ENCODE measurements at places on chromosomes 16 and 17.

DNA sequence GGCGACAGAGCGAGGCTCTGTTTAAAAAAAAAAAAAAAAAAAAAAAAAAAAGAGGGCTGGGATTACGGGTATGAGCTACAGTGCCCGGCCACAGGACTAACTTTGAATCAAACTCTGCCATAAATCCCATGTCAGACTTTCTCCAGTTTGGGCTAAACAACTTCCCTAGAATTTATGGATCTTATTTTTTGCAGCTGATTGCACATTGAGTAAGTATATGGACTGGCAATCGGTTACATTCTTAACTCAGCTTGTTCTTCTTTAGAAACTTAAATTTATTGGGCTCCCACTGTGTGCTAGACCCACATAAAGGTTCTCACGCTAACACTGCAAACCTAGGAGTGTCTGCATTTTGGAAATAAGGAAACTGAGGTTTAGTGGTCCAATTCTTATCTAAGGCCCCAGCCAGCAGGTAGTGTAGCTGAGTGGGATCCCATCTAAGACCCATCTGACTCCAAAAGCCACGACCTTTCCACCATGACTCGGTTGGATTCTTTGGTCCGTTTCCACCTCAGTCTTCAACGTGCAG lies 718 bp upstream of the CBFB start:
- DNase-seq = no peak

GRCh38 chr16:11627822-11628457 lies 40.3 kb upstream of the SNN start:
- no peak for DNase-seq

DNA sequence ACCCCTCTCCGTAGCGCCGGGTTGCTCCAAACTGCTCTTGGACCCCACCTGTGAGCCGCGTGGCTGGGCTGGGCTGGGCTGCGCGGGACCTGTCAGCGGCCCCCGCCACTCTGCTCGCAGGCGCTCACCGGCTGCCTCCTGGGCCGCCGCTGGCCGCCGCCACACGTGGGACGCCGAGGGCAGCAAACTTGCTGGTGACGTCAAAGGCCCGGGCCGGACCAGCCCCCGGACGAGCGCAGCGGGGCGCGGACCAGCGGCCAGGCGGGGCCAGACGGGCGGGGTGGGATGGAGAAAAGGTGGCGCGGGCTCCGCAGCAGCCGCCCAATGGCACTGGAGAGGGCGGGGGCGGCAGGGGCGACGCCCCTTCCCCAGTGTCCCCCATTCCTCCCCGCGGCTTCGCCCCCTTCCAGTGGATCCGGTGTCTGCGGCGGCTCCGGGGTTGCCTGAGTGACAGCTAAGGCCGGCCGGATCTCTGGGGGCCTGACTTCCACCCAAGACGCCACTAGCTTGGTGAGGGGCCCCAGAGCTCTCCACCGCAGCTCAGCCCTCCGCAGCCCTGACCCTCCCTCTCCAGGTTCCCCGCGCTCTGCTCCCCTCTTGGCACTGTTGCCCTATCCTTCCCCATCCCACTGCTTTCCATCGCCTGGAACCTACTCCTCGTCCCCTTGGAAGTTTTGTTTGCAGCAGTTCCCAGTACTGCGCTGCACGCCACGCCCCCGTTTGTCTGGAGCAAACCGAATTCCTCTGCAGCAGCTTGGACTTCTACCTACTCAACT lies at the start of gene HS3ST3A1:
Gene HS3ST3A1 (minus strand): TSS at position 154 of the 776 bp plus-strand sequence. CDS start 800 bp downstream, outside the sequence.
- peak; percentile 10 for DNase-seq

GRCh38 chr17:37737971-37738370 lies 6.9 kb downstream of the HNF1B start:
- no peak for DNase-seq

DNA sequence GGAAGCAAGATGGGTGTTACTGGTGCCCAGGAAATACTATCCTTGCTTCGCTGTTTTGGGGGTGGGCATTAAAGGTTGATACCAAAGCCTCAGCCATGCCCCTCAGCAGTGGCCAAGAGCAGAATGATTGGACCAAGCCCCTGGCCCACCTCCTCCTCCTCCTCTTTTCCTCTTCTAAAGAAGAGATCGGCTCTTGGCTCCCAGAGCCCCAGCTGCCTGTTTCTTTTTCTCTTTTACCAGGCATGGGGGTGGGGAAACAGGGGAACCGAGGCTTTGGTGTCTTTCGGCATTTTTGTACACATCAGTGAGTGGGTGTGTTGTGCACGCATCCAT lies 5.8 kb downstream of the THRA start:
- DNase-seq = no peak

DNA sequence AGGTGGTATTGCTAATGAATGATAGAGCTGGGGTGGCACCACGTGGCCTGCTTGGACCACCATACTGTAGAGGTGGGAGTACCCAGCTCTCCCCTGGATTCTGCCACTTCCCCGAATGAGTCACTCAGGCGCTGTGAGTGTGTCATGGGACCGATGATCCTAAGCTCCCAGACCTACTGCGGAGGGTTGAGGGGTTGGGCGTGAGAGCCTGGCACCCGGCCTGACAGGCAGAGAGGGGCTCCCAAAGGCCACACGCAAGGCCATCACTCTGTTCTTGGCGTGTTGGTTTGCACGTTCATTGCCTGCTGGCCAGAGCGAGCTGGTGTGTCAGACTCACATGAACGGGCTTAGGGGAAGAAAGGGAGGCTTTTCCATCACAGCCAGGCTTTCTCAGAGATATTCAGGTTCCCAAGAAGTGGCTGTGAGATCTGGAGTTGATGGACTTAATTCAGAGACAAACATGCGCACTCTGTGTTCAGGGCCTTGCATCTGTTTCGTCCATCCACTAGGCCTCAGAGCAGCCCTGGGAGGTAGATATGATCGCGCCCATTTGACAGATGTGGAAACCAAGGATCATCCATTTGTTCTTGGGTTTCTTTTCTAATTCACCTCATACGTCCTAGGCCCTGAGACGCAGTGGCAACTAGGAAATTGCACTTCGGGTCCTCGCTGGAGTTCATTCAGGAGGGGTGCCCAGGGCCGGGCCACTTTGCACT lies 41.4 kb downstream of the CMIP start:
- DNase-seq = no peak

DNA sequence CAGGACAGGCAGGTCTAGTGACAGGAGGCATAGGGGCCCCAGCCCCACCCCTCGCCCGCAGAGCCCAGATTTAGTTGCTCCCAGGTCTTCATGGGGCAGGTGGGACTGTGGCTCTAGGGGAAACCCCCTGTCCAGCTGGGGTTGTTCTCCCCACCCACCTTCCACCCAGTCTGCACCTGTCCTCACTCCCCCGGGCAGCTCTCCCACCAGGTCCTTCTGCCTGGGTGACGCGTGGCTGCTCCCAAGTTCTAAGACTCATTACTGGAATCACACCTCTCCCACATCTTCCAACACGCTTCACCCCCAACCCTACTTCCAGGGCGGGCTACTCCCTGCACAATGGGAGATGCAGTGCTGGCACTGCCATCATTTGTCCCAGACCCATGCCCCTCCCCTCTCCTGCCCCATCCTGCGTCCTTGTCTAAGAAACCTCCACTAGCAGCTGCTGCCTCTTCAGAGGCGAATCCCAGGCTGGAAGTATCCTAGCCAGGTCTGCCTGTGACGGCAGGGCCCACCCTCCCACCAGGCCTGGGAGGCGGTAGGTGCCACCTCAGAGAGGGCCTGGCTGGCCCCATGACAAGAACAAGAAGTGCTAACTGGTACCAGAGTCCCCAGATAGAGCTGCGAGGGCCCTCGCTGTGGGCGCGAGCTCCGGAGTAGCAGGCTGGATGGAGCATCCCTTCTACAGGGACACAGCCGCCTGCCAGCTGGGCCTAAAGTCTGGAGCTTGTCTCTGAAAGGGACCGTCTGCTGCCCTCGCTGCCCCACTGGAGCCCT lies 22.8 kb downstream of the GRIN2C start:
- no peak for DNase-seq

- DNase-seq = no peak
Observed at GRCh38 chr16:63385714-63386432, 1349.6 kb upstream of the CDH8 start.

GRCh38 chr17:75731716-75732498 lies 10.6 kb downstream of the ITGB4 start:
- DNase-seq = no peak

DNA sequence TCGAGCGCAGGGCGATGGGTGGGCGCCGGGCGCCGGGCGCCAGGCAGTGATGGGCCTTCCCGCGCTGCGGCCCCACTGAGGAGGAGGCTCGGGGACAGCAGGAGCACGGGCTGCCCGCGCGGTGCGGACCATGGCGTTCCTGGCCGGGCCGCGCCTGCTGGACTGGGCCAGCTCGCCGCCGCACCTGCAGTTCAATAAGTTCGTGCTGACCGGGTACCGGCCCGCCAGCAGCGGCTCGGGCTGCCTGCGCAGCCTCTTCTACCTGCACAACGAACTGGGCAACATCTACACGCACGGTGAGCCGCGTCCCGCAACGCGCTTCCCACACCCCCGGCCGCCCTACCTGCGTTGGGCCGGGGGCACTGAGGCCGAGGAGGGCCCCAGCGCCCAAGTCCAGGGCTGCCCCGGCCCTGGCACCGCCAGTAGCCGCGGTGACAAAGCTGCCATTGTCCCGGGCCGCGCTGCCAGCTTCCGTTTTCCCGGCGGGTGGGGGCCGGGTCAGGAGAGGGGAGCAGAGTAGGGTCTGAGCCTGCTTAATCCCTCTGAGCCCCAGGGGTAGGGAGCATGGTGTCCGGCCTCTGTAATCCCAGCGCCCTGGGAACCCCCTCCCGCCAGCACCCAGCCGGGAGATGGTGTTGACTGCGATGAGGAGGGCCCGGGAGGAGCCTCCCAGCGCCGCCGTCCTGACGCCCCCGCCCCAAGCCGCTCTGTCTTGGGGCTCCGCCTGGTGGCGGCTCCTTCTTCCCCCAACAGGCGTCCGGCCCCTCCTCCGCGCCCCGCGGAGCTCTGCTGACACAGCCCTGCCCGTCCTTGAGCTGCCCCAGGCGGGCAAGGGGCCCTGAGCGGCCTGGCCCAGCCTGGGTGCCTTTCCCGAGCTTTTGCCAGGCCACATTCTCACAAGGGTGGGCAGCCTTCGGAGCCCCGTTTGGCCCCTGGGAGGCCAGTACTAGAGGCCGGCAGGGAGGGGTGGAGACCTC lies 685 bp downstream of the PAQR4 start:
- peak; percentile 33 for DNase-seq

GRCh38 chr16:85974428-85975375 lies 75.7 kb downstream of the IRF8 start:
- no peak for DNase-seq

- DNase-seq = no peak
Observed at GRCh38 chr16:28843766-28844165, 2.4 kb downstream of the TUFM start.

GRCh38 chr16:3045758-3046640 lies at the start of gene MMP25:
Gene MMP25, plus strand, starts transcription at chr16:3046561. Its CDS starts 357 bp downstream, at chr16:3046918.
- DNase-seq = no peak

DNA sequence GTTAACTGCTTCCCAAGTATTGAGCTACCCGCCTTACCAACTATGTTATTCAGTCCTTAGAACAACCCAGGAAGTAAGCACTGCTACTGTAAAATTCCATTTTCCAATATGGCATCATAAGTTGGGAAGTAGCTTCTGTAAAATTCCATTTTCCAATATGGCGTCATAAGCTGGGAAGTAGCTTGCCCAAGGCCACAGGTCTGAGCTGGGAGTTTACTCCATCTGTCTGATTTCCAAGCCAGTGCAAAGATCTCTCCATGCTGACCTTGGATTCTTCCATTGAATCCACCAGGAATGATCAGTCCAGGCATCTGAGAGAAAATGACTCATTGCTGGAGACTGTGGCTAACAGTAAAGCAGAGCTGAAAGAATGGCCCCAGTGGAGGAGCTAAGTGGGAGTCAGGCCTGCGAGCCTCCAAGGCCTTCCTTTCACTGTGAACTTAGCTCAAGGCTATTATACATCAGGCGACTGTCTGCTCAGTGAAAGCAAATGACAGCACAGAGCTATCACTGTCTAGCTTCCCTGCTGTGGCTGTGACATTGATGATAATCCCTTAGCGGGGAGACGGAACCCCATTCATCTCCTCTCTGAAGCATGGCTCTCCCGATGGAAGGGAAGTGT lies 430.4 kb downstream of the HAPSTR1 start:
- DNase-seq = no peak

- no peak for DNase-seq
Observed at GRCh38 chr16:31168848-31169247, 11.1 kb upstream of the FUS start.

DNA sequence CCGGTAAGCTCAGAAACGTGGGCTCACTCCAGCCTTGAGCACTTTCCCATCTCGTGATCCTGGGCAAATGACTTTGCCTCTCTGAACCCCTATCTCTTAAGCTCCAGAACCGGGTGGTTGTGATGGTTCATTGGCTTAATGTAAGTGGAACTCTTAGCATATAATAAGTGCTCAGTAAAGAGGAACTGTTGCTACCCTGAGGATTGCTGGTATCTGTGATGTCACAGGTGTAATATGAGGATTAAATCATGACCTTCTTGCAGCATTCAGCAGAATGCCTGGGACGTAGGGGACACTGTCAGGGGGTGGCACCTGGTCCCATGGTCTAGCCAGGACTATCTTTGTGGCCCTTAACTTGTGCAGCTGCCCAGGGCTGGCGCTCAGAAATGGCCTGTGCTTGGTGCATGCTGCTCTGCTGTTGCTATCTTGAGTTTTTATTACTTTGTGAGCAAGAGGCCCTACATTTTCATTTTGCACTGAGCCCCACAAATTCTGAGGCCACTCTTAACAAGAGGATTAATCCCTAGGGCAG lies 68.8 kb downstream of the SREBF1 start:
- DNase-seq = no peak

DNA sequence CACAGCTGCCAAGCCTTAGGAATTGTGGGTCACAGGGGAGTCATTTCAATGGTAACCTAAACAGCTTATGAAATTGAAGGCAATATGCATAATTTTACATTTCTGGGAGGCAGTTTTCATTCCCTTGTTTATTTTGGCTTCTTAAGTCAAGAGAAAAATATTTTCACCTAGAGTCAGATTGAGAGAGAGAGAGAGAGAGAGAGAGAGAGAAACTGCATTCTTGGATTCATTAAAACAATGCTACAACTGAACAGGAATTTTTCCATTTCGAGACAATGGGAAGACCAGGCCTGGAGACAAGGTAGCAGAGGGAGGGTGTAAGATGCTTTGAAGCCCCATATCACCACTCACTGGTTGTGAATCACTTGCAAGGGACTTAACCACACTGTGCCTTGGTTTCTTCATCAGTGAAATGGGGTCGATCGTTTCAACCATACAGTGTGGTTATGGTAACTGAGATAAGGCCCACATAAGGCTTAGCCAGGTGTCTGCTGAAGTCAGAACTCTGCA lies 224.7 kb upstream of the IRX3 start:
- no peak for DNase-seq

DNA sequence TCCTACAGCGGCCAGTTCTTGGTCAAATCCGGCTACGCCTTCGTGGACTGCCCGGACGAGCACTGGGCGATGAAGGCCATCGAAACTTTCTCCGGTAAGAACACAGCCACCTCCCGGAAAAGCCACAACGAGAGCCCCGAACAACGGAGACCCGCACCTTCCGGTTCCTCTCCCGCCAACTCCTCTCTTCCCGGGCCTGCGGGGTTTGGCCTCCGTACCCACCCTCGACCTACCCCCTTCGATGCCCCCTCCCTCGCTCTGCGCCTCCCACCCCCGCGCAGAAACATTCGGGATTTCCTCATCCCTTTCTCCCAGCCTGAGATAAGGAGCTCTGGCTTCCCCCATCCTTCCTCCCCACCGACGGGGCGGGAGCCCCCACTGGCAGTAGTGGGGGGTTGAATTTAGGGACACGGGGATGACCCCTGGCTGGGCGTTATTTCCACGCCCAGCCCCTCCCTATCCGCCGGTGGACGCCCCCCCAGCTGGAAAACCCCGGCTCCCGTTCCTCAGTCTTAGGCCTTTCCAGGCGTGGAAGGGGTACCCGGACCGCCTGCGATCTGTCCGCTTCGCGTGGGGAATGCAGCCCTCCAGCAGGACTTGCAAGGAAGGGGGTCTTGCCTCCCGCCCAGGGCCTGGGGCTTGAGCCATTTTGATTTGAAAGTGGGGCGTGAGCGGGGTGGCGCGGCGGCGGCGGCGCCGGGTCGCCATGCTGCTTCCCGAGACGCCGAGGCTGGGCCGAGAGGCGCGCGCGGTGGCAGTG lies 822 bp downstream of the IGF2BP1 start:
- DNase-seq = no peak

Data from NCI-H526 (cell line).